ENCODE measurements at places on chromosomes 6 and 20. TPM values are rescaled to one million over a fixed set of nuclear protein-coding genes. Genes with fewer than 3 reads are reported as not detected.

Gene FAM184A
- total RNA-seq = not detected

Gene OTOR
- not detected for total RNA-seq

Gene MED20
- 30.6 TPM for total RNA-seq

Gene ELOVL5
- total RNA-seq = 60.3 TPM

Gene CAGE1
- total RNA-seq = not detected

Gene RBM24
- 7.3 TPM for total RNA-seq

Gene HLA-DQB2
- not detected for total RNA-seq

Gene DACT2
- total RNA-seq = not detected

Gene TUBB2B
- total RNA-seq = 10.4 TPM

Gene RAB32
- 103 TPM for total RNA-seq

Gene KIF25
- total RNA-seq = not detected

DNA sequence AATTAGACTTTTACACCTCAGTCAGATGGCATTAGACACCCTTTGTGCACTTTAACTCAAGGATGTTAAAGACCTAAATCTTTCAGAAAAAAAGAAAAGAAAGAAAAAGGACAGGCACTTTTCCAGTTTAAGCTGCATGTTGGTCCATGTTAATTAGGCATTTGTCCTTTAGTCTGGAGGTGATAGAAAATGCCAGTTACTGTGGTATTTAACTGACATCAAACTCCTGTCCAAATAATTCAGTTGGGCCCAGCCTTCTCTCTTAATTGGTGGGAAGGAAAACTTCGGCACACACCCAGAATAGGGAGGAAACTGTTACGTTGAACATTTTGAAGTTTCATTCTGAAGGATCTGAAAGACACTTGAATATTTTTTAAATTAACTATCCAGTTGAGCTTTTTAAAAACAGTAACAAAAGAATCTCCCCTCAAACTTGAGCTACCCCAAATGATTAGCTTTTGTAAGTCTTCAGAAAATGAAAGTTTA, 30.3 kb downstream of the RREB1 start:
- DNase-seq = peak; percentile 44

DNA sequence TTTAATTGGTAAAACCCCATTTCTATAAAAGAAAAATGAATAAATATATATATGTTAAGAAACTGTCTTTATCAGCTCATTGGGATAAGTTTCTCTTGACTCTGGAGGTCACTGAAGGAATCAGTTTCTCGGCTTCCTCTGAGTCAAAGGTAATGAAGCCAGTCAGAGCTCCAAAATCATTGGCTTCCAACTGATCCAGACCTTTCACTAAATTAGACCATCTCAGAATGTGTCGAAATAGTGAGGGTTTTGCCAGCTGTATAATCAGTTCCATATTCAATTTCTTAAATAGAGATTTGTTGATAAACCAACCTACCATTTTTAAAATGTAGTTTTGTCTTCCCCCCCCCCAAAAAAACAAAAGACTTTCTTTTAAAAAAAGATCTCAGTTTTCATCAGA, 60.5 kb upstream of the SRSF6 start:
- peak; percentile 32 for DNase-seq

GRCh38 chr6:43771210-43771857, 1.3 kb downstream of the VEGFA start:
- peak; percentile 82 for DNase-seq

GRCh38 chr20:25314497-25315417, 66.9 kb downstream of the PYGB start:
- no peak for DNase-seq

- peak; percentile 79 for DNase-seq
Observed at GRCh38 chr6:37279366-37280134, 21.6 kb upstream of the TMEM217 start.

- no peak for DNase-seq
Observed at GRCh38 chr6:39930540-39930939, 3.7 kb downstream of the MOCS1 start.

- no peak for DNase-seq
Observed at GRCh38 chr6:47721189-47721588, 22.8 kb downstream of the ADGRF4 start.

GRCh38 chr6:3997177-3997770, 81.7 kb downstream of the FAM217A start:
- peak; percentile 81 for DNase-seq

DNA sequence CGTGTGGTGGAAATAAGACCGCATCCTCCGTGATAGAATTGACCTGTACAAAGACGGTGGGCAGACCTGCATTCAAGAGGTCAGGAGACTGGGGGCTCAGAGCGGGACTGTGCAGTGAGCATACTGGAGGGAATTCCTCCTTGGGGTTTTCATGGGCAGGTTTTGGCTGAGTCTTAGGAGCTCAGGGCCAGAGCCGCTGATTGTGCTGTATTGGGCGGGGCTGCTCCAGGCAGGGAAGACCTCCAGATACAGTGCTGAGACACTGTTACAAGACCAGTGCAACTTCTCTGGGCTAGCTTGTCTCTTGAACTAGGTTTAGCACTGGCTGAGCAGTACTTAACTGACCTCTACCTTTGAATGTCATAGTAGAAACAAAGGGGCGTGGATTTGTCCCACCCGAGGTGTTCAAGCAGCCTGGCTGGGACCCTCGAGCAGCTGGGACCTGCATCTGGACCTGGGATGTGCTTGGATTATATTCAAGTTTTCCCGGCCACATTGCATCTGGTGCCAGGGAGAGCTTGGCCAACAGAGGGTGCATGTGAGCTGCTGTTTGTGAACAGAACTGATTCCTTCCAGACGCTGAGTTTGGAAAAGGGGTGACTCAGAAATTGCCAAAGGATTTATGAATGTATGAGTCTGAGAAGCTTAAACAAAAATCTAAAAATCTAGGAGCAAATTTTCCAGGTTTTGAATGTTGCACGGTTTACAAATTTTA, 33.4 kb upstream of the SLC22A1 start:
- DNase-seq = peak; percentile 96

DNA sequence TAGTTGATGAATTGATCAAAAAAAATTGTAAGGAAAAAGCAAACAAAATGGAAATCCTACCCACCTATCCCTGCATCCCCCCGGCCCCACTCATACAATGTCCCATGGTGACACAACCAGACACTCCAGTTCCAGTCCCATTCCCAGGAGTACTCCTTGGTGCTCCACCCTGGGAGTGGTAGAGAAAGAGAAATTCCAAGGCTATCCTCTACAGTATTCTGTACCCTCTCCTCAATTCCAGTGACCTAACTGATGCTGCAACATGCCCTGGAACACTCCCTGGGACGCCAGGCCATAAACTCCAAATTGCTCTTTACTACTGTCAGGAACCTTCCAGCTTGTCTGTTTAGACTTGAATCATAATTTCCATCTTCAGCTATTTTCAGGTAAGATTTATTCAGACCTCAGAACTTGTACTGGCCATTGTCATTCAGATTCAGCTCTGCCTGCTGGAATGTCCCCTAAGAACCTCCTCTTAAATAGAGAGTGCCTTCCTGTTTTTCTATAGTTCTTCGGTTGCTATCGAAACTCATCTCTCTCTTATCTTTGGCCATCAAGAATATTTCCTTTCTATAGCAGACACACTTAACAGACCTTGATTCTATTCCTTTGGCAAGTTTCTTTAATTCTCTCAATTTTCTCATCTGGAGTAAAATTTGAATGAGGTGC, 8.7 kb downstream of the GPX6 start:
- DNase-seq = no peak

GRCh38 chr20:20929341-20929740, 176.8 kb downstream of the LINC00237 start:
- DNase-seq = no peak

DNA sequence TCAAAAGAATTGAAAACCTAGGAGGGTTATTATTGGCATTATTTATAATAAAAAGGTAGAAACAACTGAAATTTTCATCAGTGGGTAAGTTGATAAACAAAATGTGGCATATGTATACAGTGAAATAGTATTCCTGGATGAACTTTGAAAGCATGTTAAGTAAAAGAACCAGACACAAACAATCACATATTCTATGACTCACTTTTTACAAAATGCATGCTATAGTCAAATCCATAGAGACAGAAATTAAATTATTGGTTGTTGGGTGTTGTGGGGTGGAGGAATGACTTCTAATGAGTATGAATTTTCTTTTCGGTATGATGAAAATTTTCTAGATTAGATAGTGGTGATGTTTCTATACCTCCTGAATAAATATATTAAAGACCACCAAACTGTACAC, 94.6 kb downstream of the LRRC1 start:
- peak; percentile 4 for DNase-seq

GRCh38 chr20:5181958-5182357, 55.1 kb downstream of the CDS2 start:
- peak; percentile 45 for DNase-seq

DNA sequence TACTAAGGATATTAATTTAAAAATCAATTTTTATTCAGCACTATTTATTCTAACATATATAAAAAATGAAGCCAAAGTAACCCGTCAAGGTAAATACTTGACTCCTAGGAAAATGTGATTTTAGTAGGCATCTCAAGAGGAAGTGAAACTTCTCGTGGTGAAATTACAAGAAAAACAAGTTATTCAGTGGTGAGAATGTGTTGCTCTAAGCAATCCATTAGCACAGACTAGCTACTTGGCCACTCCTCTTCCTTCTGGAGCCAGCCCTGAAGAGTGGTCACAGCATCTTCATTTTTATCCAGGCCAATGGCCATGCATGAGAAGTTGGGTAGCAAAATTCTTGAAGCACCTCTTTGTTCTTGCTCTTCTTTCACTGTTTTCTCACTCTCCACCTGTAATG, 40.4 kb upstream of the GFRAL start:
- DNase-seq = no peak

DNA sequence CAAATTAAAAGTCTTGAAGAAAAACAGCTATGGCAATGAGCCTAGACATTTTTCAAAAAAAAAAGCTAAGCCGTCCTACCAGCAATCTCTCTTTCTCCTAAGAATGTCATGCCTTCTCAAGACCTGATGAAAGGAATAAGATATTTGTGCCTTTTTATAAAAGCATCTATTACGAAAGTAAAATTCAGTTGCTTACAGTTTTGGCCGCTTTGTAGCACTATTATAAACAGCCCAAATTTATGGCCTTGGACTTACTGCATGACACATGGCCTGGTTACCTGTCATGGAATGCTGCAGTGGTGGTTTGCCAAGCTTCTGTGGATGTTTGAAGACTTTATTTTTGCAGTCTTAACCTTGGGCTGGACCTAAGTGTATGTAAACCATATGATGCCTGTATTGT, 22.2 kb upstream of the VAPB start:
- no peak for DNase-seq
